Stimulated activated CD4-positive, alpha-beta T cell treated with anti-CD3 and anti-CD28 coated beads, Interleukin-2, amount 100 ng/mL, for 24 hours (primary cell): ENCODE measurements at places on chromosomes 4 and X.

DNA sequence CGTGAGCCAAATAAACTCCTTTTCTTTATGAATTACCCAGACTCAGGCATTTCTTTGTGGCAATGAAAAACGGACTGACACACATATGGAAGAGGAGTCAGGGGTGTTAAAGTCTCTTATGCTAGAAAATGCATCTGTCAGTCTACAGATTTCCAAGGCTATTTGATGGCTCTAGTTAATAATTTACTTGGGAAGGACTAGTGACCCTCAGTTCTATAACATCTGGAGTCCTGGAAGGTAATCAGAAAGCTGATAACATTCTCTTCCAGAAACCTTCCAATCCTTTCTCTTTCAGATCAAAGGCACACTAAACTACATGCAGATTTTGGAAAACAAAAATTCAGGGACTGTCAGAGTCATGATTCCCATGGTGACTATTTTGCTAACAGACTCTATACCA lies 142.0 kb upstream of the TEX13D start:
- no peak for DNase-seq

- DNase-seq: no peak
Measured at GRCh38 chrX:3191796-3192195, 150.5 kb downstream of the ARSF start.

- no peak for DNase-seq
Measured at GRCh38 chr4:73944061-73944875, 37.6 kb downstream of the PF4 start.

- no peak for DNase-seq
Measured at GRCh38 chr4:184103527-184104264, 114.0 kb downstream of the ENPP6 start.

- no peak for DNase-seq
Measured at GRCh38 chr4:77148078-77148477, 8.9 kb upstream of the CCNG2 start.

GRCh38 chr4:85995361-85995760 lies 364.5 kb downstream of the MAPK10 start:
- no peak for DNase-seq

DNA sequence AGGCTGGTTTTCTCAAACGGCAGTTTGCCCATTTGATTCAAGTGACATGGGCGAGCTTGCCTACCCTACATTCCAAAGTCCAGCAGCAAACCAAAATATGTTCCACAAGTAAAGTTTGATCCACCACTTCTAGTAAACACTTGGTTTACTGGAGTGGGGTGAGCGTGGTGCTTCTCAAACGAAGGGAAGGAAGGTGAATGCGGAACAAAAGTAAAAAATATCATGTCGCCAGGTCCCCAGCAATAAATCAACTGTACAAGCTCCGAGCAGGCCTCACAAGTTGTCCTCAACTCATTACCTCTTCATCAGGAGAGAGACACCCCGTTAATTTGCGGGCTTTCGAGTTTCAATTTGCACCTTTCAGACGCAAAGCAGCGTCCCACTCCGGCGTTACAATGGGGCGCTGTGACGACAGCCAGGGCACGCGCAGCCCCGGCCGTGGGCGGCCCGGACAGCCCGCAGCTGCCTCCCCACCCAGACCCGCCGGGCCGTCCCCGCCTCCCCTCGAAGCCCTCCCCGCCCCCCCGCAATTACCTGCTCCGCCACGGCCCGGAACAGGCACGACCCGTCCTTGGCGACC lies 1.0 kb downstream of the OTUD4 start:
- peak; percentile 79 for DNase-seq

- no peak for DNase-seq
Measured at GRCh38 chr4:46974891-46975543, 18.4 kb downstream of the GABRA4 start.

GRCh38 chr4:97953171-97953941 lies 189.9 kb downstream of the STPG2 start:
- DNase-seq: no peak

DNA sequence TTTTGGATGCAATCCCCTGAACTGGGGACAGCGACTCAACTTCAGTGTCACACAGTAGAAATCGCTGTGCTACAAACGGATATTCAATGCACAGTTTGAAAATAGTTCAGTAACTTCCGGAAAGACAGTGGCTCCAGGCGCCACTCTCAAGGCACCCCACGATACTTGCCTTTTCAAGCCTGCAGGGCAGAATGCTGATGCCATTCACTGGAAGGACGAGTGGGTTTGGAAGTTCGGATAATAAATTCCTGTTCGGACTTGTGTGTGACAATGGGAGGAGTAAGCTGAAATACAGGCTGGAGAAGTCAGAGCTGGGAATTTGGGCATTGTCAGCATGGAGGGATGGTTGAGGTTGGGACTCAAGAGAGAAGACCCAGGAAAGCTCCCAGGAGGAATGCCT lies 64.3 kb upstream of the HELT start:
- no peak for DNase-seq

- no peak for DNase-seq
Measured at GRCh38 chr4:76755756-76756155, 142.2 kb downstream of the SOWAHB start.

GRCh38 chr4:121680571-121680970 lies 16.2 kb downstream of the ANXA5 start:
- no peak for DNase-seq

- DNase-seq: no peak
Measured at GRCh38 chr4:164488114-164488513, 265.8 kb upstream of the SMIM31 start.

- DNase-seq: no peak
Measured at GRCh38 chr4:101102114-101102742, 245.1 kb downstream of the PPP3CA start.

GRCh38 chrX:68827848-68828624 lies 785 bp upstream of the EFNB1 start:
- peak; percentile 80 for DNase-seq

DNA sequence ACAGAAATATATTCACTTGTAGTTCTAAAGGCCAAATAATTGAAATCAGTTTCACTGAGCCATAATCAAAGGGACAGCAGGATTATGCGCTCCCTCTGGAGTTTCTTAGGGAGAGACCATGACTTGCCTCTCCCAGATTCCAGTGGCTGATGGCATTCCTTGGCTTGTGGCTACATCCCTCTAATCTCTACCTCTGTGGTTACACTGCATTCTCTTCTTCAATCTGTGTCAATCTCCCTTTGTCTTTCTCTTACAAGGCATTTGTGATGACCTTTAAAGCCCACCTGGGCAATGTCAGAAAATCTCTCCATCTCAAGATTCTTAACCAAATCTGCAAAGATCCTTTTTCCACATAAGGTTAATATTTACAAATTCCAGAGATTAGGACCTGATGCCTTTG lies 260.2 kb downstream of the UNC5C start:
- DNase-seq: no peak

DNA sequence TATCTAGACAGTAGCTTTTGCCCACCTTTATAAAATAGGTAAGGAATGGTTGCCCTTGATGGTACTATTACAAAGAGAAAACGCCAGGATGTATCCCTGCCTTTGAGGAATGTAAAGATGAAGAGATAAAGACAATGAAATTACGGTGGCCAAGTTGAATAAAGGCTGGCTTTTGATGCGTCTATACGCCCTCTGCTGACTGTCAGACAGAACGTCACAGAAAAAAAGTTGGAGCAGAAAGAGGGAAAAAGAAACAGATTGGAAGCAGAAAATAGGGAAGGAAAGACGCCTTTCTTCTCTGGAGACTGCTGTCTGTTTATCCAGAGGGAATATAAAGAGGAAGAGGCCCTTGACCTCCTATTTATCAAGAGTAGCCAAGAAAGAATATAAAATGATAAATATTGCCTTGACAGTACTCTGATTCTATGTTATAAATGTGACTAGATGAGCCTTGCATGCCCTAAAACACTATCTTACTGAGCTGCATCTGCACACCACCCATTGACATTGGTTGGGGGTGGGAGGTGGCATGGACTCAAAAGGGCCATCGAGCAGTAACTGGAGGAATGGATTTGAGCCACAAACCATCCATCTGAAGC lies 30.6 kb downstream of the PCDH19 start:
- DNase-seq: no peak

DNA sequence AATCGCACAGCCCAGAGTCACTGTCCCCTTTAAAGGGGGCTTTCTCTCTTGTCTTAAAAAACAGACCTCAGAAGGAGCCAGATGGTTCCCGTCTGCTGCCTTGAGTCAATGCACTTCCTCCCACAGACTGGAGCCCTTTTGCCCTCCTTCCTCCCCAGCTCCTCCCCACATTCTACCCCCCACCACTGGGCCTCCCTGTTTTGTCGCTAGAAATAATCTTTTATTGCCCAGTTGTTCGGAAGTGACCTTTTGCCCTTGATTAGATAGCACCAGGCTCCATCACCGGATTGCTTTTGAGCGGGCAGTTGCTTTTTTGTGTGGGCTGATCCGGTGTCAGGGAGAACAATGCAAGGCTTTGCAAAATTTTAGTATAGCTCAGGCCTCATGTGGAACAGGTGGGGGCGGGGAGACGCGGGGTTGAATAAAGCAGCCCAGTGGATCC lies 47.7 kb downstream of the SPRY1 start:
- DNase-seq: peak; percentile 28

GRCh38 chr4:185093603-185094002 lies 49.5 kb upstream of the SLC25A4 start:
- DNase-seq: no peak

- DNase-seq: no peak
Measured at GRCh38 chrX:55159551-55159950, 60.6 kb upstream of the PAGE5 start.

DNA sequence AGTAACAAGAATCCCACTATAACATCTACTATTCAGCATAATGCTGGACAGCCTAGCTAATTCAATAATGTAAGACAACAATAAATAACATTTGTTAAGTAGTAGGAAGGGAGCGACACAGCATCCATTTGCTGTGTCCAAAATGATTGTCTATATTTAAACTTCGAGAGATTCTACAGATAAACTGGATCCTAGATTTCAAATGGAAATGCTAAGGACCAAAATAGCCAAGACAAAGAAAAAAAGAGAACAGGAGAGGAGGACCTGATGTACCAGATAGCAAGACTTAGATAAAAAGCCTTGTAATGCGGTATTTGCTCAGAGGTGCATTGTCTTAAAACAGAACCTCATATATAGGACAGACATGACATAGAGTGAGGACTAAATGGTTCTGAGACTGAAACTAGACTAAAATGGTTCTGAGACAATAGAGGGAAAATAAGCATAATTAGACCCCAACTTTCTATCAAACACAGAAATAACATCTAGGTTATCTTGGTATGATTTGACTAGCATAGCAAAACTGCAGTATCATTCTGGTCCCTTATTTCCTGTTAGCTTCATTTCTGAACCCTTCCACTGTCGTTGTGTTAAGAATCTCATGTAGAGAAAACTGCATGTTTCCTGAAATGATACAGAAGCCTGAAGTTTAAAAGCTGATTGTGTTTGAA lies 3.8 kb downstream of the HPGDS start:
- no peak for DNase-seq

DNA sequence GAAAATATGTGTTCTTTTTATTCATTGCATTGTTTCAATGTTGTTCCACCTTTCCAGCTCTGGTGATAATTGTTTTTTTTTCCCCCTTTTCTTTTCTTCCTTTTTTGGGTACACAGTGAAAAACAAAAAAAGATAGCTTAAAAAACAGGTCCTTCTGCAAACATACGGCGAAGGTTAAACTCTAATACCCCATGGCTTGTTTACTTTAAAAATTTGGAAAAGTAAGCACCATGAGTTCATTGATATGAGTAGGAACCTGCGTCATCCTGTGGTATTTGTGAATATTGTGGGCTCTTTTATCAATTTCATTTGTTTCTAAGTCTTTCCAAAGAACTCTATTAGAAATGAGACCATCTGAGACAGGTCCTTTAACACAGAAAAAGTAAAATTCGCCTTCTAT lies 123.5 kb downstream of the CHRNA9 start:
- no peak for DNase-seq

DNA sequence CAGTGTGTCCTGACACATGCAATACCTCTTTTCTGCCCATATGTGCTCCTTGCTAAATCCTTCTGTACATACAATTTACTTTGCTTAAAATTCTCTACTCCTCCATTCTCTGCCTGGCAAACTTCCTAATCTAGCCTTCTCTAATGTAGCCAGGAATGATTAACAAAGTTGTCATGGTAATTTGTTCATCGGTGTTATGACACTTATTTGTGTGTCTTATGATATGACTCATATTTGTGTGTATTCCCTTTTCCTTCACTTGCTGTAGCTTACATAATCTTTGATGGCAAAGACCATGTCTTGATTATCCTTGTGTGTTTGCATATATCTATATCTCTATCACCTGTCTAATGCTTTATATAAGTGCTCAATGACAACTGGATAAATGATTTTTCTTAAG lies 133.3 kb downstream of the COL25A1 start:
- no peak for DNase-seq

DNA sequence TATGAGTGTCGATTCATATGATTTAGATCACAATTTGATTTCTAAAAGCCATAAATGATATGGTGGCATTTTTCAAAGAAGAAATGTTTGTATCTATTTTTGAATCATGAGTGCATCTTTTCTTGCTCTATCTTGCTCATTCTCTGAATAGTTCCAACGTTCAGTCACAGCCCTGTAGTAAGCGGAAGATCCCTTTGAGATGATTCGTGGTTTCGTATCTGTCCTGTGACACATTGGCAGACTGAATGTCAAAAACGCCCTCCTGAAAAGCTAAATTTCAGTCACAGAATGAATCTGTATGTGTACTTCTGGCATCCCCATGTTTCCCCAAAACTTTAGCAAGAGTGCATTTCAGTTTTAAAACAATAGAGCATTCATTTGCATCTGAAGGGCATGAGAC lies 1066.9 kb upstream of the TENM3 start:
- DNase-seq: no peak

DNA sequence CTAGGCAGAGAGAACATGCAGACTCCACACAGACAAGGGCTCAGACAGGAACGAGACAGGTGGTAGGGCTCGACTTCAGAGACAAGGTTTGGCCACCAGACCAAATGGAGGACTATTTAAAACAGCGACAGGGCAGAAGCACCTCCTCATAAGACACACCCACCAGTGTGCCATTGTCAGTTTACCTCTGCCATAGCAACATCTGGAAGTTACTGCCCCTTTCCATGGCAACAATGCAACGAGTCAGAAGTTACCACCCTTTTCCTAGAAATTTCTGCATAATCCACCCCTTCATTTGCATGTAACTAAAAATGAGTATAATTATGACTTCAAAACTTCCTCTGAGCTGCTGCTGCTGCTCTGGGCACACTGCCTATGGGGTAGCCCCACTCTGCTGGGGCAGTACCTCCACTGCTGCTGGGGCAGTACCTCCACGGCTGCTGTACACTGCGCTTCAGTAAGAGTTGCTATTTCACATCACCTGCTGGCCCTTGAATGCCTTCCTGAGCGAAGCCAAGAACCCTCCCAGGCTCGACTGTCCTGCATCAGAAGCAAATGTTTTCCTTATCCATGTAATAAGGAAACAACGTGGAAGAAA lies 2222.3 kb upstream of the AGA start:
- no peak for DNase-seq
